ENCODE measurements at places on chromosomes 2 and 18. TPM values are rescaled to one million over a fixed set of nuclear protein-coding genes. Genes with fewer than 3 reads are reported as not detected.

MLPH gene
- 11.7 TPM for total RNA-seq

PCARE gene
- total RNA-seq = not detected

POU3F3 gene
- not detected for total RNA-seq

TCF7L1 gene
- total RNA-seq = 3.0 TPM

RAX gene
- total RNA-seq = not detected

SH3BP4 gene
- 32.6 TPM for total RNA-seq

RSAD2 gene
- total RNA-seq = not detected

MPPE1 gene
- 20.0 TPM for total RNA-seq

CNGA3 gene
- total RNA-seq = not detected

TWIST2 gene
- total RNA-seq = 114 TPM

GKN2 gene
- not detected for total RNA-seq

SLC11A1 gene
- 0.35 TPM for total RNA-seq

CPS1 gene
- 12.9 TPM for total RNA-seq

TMEM169 gene
- 0.43 TPM for total RNA-seq

LDLRAD4 gene
- not detected for total RNA-seq

ACKR3 gene
- total RNA-seq = 15.8 TPM

DTNA gene
- total RNA-seq = 16.1 TPM

Measured in pericardium fibroblast (primary cell).